Activated CD8-positive, alpha-beta T cell treated with anti-CD3 and anti-CD28 coated beads, Interleukin-2, amount 10 ng/mL, durations not matched to agents 7 days and 5 days (primary cell): ENCODE measurements at places on chromosomes 5 and 9.

DNA sequence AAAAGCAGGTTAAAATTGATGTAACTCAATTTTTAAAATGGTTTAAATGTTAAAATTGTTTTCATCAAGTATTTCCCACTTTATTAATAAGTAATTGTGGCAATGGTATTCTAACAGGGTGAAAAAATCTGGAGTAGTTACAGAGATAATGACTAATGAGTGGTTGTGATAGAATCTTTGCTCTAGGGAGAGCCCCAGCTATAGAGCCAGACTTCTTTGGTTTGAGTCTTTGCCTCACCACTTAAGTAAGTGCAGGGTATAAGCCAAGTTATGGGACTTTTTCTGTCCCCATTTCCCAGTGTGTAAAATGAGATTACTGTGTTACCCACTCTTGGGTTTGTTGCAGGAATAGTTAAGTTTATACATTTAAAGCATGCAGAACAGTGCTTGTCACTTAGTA lies 158.1 kb downstream of the FER start:
- DNase-seq = no peak

DNA sequence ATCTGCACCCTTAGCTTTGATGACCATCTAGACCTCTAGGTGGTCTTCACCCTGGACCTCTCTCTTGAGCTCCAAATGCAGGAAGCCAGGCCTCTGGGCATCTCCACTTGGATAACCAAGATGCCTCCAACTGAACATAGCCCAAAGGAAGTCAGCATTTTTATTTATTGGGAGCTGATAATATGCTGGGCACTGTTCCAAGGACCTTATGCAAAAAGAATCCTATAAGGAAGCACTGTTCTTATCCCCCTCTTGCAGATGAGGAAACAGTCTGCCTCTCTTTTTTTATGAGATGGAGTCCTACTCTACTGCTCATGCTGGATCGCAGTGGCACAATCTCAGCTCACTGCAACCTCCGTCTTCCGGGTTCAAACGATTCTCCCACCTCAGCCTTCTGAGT lies 219.9 kb downstream of the CDK5RAP2 start:
- no peak for DNase-seq

DNA sequence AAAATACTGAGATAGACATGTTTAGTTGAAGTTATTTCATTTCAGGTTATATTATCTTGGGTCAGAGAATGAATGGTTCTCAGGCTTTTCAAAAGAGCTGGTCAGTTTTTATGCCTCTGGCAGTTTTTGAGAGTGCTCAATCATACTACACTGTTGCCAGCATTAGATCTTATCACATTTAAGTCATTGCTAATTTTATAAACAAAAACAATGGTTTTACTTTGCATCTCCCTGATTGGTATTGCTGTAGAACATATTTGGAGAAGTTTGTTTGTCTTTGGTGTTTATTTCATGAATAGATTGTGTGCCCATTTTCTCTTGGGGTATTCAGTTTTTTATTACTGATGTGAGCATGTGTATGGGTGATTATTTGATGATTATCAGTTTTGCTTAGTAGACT lies 1.5 kb downstream of the CATSPER3 start:
- DNase-seq = no peak

GRCh38 chr5:180067986-180068385 lies 3.6 kb downstream of the RNF130 start:
- DNase-seq = no peak

DNA sequence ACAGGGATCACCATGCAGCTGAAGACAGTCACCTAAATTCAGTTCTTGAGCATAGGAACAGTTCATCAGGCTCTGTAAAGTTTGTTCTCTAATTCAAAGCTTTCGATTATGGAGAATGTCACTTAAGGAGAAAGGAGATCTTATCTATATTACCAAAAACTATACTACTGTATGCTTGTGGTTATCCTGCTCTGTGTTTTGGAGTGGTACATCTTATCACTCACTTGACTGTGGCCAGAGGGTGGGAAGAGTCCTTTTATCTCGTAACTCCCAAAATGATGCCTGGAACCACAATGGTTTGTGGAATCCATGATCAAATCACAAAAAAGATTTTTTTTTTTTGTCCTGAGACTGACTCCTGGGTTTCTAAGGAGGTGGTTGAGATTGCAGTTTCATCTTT lies 230.7 kb downstream of the COMMD10 start:
- DNase-seq = no peak

DNA sequence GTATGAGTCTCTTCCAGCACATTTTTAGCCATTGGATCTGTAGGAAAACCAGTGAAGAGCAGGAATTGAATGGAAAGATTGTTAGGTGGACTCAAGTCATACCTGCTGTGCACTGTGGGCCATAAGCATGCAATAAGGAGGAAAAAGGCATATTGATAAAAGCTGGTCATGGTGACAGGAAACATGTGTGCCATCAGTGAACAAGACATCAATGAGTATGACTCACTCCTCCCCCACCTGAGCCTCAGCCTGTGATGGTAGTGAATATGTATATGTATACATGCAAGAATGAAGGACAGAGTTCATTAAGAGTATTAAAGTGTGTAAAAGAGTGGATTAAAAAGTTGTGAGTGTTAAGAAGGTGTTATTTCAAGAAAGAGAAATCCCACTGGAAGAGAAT lies 164.5 kb downstream of the TMEM38B start:
- peak; percentile 60 for DNase-seq

DNA sequence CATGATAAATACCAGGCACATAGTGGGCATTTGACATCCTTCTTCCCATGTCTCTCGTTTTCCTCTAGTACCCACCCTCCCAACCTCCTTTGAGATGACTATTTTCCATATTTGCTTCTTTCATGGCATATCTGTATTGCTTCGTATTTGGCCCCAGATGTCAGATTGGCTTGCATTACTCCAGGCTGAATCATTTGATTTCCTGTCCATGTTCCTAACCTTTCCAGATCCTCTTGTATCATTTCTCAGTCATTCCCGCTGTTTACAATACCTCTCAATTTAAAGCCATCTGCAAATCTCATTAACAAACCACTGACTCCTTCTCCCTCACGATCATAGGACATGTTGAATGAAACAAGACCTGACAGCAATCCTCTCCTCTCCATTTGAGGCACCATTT lies 19.9 kb downstream of the MTX3 start:
- DNase-seq = no peak

DNA sequence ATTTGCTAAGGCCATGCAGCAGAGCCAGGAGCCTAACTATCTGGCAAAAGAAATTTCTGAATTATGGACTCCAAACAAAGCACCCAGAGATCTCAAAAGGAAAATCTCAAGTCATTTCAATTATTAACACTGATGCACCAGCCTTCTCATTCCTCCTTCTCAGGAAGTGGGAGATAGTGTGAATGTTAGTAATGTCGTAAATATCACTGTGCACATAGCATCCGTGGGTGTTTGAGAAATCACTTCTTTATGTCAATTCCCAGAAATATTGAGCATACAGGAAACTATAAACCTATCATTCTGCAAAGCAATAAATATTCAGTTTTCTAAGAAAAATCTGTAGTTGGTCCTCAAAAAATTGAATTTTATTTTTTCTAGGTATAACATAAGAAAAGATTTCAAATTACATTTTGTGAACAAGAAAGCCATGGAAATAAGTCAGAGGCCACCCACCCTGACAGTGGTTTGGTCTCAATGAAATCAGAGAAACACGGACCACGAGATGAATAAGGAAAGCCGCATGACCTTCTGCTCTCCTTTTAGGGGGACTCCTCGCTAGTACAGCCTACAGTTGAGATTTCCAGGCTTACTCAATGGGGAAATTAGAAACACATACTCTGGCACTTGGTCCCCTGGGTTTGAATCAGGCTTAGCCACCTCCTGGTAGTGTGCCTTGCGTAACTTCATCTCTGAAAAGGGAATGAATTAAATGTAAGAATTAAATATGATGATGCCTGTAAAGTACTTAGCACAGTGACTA lies 120.6 kb downstream of the DIRAS2 start:
- DNase-seq = no peak

GRCh38 chr5:169147534-169147933 lies 153.4 kb downstream of the SLIT3 start:
- no peak for DNase-seq

DNA sequence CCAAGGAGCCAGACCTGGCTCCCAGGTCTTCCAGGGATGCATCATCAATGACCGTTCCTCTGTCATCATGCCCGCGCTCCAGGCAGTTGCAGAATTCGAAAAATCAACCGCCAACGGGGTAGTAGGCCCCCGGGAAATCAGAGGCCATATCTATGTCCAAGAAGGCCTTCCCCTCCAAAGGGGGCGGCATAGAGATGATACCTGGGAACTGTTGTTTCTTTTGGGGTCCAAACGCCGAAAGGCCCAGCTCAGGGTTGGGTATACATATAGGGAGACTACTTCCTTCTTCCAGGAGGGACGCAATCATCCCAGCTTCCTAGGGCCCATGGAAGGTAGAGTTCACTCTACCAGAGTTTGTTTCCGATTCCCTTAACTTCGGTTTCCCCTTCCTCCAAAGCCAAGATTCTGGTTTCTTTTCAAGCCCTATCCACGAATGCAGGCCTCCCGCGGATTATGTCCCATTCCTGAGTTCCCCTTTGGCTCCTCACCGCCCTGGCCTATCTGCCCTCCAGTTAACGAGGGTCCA lies 754 bp downstream of the DCAF12 start:
- DNase-seq = peak; percentile 27

DNA sequence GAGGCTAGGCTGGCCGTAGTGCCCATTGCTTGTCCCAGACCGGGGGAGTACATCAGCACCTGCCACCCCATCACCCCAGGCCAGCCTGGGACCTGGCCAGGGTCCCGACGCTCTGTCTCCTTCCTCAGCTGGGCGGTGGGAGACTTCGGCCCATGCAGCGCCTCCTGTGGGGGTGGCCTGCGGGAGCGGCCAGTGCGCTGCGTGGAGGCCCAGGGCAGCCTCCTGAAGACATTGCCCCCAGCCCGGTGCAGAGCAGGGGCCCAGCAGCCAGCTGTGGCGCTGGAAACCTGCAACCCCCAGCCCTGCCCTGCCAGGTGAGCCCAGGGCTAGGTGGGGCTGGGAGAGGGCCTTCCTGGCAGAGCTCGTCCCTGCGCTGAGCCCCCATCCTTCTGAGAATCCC lies 16.5 kb upstream of the CACFD1 start:
- DNase-seq = no peak

GRCh38 chr5:145062280-145063062 lies 772.7 kb downstream of the PRELID2 start:
- no peak for DNase-seq
